ENCODE measurements at places on chromosomes 7 and 10.

DNA sequence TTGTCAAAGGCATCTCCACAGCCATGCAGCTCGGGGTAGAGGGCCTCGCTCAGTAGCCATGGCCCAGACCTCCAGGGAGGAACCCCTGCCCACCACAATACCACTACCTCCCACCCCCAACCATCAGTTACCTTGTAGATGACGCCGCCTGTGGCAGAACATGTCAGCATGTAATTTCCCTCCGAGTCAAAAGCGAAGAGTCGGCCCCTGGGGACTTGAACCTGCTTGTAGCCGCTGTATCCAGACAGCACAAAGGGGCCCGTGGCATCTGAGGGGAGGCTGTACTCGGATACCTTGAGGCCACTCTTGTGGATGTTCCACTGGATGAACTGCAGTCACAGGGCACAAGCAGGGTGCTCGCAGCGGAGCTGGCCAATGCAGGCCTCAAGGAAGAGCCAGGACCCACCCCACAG, 16.3 kb upstream of the CYREN start:
- no peak for DNase-seq

DNA sequence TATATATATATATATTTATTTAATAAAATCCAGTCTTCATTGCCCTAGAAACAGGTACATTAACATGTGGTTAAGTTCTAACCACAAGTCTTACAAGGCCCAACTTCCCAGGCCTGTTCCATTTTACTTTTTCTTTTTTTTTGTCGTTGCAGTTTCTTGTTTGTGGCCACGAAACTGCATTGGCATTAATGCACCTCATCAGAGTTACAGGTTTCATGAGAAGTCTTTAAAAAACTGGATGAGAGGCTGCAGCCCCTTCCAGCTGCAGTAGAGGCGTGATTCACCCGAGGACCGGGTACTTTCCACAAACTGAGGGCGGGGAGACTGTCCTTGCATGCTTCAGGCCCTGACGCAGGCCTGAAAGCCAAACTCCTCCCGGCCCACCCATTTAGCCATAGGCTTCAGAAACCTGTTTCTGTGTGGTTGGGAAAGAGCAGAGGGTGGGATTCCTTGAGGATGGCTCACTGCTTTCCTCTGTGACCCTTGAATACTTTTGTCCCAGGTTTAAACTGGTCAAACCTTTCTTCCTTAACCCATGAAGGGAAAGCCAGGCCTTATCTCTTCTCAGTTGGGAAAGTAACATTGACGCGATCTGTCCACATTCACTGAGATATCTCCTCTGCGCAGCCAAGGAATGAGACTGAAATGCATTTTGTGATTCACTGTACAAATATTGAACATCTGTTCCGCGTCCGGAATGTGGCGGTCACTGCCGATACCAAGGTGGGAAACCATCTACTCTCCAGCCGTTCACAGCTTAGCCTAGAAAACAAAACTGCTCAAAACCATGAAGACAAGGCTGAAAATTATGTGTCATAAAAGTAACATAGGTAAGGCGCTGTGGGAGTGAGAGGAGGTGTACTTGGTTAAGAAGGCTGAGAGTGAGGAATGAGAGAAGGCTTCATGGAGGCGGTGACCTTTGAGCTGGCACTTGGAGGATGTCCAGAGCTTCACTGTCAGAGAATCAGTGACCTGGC, 311.7 kb downstream of the GATA3 start:
- no peak for DNase-seq

DNA sequence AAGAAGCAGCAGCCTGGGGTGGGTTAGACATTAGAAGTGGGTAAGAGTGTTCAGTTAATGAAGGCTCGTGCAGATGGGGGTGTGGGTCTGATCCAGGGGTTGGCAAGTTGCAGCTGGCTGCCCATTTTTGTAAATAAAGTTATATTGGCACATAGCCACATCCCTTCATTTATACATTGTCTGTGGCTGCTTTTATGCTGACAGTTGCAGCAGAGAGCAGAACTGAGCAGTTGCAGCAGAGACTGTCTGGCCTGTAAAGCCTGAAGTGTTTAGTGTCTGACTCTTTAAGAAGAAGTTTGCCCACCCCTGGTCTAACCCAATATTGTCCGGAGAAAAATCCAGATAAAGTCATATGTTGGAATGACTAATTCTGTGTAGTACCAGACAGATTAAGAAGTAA, 38.1 kb downstream of the GLRX3 start:
- DNase-seq = no peak

GRCh38 chr10:72006026-72006425, 41.8 kb downstream of the CHST3 start:
- DNase-seq = no peak

GRCh38 chr10:4691776-4692175, 134.2 kb upstream of the AKR1E2 start:
- no peak for DNase-seq

DNA sequence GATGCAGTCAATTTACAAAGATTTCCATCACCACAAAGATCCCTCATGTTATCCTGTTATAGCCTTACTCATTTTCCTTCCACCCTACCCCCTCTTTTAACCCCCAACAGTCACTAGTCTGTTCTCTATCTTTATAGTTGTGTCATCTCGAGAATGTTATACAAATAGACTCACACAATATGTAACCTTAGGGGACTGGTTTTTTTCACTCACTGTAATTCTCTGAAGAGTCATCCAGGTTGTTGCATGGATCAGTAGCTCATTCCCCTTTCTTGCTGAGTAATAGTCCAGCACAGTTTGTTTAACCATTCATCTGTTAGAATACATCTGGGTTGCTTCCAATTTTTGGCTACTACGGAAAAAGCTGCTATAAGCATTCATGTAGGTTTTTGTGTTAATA, 121.1 kb upstream of the PDE1C start:
- no peak for DNase-seq

- peak; percentile 67 for DNase-seq
Observed at GRCh38 chr7:117871778-117872538, 1.3 kb downstream of the CTTNBP2 start.

DNA sequence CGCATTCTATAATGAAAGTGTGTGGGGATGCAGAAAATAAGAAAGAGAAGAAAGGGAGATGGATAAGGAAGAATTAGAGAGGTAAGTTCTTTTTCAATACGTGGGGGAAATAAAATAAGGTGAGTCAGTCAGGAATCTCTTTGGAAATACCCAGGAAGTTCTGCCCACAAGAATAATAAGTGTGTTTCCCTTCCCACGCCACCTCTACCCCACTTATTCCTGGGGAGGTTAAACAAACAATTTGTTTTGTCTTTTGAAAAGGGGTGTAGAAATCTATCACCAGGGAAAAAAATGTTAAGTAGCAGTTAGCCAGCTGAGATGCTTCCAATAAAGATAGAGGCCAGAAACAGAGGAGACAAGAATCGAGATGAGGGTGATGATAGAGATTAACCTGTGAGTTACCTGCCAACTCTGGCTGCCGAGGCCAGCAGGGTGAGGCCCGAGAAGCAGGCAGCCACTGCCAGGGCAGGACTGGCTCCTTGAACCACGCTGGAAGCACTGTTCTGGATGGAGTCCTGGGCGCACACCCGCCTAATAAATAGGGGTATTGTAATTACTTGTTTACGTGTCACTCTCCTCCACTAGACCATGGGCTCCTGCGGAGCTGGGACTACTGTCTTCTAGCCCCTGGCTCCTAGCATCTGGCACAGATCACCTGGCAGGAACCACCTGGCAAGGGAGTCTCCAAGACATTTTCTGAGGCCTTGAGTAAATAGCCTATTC, 191.3 kb downstream of the FGFR2 start:
- no peak for DNase-seq

GRCh38 chr7:29194594-29195427, at the start of gene CHN2:
CHN2 (plus strand) TSS chr7:29194775.
- no peak for DNase-seq

DNA sequence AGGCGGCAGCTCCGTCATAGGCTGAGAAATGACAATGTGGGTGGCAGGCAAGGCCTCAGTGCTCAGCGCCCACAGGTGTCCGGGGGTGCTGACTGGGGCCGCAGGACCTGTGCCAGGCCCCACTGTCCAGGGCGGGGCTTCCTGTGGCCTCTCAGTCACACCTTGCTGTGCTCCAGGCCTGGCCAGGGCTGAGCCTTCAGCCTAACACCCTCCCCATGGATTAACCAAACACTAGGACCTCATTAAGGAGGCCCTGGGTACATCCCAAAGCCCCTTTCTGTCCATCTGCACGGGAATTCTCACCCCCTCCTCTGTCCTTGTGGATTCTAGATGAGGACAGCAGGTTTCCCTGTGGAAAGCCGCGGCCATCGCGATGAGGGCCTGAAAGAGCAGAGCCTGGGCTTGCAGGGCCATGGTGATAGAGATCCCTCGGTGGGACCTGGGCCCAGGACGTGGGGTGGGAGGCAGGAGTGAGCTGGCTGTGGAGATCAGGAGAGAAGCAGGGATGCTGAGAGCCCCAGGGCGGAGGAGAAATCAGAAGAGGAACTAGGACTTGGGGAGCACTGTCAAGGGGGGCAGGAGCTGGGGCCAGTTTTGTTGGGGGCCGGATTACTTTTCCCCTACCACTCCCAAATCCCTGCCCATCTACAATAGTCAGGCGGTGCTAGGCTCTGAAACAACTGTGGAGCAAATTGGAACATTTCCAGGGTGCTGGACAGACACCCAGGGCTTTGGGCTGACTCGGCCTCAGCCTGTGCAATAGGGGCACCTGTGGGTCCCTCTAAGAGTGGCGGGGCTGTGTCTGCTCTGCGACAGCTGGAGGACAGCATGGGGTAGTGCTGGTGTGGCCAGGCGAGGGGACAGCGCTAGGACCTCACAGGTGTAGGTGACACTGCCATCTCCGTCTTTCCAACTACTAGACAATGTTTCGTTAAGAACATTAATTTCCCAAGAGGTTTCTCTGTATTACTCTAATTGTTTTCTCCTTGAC, 23.3 kb upstream of the MNX1 start:
- DNase-seq = no peak

DNA sequence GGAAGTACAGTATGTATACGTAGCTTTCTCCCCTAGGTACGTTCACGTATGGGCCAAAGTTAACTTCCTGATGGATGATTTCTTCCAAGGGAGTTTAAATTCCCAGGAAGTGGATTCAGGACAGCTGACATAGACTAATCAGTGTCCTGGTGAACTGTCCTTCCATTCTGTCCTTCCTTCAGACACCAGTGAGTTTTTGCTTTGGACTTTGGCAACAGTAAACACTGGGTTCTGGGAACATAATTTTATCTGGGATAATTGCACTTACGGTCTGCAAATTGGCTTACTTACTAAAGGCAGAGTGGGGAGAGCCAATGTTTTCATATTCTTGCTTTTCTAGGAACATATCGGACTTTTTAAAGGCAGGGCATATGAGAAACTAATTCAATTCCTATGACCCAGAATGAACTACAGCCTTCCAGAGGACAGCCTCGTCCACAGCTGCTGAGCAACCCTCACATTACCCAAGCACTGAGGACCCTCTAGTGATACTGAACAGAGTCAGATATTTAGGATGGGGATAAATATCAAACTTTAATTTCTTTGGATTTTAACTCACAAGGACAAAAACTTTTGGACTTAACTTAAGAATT, 97.9 kb downstream of the RAB18 start:
- no peak for DNase-seq

GRCh38 chr10:983971-984655, 4.1 kb upstream of the GTPBP4 start:
- no peak for DNase-seq

DNA sequence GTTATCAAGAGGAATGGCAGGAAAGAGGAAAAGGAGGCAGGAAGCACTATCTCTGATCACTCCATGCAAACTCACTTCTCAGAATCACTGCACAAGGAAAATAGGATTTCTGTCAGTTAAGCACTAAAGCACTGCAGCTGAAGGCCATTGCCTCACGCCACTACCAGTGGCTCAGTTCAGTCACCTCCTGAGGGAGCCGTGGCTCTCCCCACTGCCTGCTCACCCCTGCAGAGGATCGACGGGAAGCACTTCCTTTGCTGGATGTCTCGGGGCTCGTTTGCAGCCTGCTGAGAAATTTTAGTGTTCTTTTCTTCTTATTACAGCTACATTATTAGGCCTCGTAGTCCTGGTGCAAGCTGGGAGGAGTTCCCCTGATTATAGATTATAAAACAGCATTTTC, 90.1 kb upstream of the ADCY1 start:
- DNase-seq = no peak

DNA sequence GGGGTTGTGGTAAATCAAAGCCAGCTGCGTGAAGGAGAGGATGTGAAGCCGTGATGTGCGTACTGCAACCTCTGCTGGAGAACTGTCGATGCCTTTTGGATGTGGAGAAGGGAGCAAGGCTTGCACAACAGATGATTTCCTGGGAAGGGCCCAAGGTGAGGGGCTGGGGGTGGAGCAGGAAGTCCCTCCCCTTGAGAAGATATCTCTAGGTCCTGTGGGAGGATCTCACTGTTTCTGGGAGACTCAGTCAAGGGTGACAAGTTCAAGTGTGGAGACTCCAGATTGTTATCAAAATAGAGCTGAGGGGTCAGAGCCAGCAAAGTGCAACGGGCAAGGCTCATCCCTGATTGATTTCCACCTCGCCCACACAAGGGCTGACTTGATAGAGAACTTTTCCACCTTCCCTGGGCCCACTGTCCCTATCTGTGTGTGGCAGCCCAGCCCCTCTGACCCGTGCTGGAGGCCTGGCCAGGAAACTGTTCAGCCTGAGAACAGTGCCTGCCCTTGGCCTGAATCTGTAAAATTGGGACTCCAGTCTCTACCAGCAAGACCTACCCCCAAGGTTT, 55.0 kb downstream of the COL13A1 start:
- no peak for DNase-seq

DNA sequence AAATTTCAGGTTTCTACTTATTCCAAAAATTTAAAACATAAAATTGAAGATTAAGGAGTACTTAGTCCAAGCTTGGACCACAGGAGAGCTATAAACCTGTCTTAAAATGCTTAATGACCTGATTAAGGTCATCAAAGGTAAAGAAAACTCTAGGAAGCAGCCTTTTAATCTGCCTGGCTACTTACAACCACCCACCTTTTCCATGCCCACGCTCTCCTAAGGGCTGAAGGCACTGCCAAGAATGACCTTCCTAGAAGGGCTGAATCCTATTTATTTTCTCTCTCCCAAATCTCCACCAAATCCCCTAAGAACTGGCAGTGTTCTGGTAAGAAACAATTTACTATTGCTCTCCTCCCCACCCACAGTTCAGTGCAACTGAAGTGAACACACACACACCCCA, 6.8 kb downstream of the MPP7 start:
- no peak for DNase-seq

DNA sequence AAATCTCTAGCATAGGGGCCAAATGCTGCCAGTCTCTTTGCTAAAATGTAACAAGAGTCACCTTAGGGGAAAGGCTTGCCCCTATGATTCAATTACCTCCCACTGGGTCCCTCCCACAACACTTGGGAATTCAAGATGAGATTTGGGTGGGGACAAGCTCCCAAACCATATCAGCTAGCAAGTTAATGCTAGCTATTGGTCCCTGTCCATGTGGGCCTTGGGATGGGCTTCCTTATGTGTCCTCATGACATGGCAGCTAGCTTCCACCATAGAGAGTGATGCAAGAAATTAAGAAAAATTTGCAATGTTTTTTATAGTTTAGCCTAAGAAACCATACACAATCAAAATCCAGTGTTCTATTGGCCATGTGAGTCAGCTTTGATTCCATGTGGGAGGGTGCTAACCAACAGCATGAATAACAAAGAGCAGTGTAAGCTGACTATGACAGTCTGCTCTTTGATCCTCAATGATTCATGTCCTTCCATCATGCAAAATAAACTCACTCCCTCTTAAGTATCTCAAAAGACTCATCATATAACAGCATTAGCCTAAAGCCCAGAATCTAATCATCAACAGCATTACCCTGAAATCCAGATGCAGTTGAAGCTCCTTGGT, 21.7 kb upstream of the ZNF365 start:
- DNase-seq = peak; percentile 1

- DNase-seq = no peak
Observed at GRCh38 chr10:31620226-31621151, 301.5 kb downstream of the ZEB1 start.
